SK-N-SH (cell line): ENCODE measurements at places on chromosomes 4 and X. TPM values are rescaled to one million over a fixed set of nuclear protein-coding genes. Genes with fewer than 3 reads are reported as not detected.

DNA sequence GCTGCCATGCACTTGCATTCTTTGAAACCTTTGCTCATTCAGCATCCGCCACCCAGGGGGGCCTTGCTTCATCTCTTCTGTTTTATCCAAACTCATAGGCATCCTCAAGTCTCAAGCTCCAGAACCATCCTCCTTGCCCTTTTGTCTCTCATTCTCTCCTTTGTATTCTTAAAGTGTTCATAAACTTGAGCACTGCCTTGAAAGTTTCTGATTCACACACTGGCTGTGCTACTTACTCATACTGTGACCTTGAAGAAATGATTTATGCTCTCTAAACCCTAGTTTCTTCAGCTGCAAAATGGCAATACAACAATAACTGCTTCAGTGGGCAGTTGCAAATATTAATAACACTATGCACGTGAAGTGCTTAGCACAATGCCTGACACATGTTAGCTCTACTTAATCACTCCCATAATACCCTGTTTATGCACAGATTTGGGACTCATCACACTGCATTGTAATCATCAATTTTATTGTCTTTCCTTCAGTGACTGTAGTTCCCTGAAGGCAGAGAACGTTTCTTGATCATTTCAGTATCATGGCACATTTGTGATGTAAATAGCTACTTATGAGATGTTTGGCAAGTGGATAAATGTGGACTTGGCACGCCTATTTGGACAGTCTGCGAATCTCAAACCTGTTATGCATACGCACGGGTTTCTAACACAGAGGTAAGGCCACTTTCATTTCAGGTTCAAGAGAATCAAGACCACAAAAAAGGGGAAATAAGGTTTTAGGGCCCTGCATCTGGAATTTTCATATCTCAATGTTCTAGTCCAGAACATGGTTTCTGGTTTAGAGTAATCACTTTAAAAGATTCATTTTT is 291.0 kb downstream of the LDB2 start:
- no peak for DNase-seq

- no peak for DNase-seq
Observed at GRCh38 chr4:5662555-5662954, 45.8 kb downstream of the EVC2 start.

- no peak for DNase-seq
Observed at GRCh38 chr4:102268355-102268754, 76.9 kb downstream of the SLC39A8 start.

GRCh38 chrX:53288189-53288588 is 6.8 kb upstream of the IQSEC2 start:
- DNase-seq = peak; percentile 81

GRCh38 chr4:37487668-37488067 is 198.5 kb downstream of the RELL1 start:
- DNase-seq = no peak

- no peak for DNase-seq
Observed at GRCh38 chr4:22435652-22436051, 80.2 kb downstream of the ADGRA3 start.

- no peak for DNase-seq
Observed at GRCh38 chr4:10590896-10591295, 93.7 kb downstream of the CLNK start.

DNA sequence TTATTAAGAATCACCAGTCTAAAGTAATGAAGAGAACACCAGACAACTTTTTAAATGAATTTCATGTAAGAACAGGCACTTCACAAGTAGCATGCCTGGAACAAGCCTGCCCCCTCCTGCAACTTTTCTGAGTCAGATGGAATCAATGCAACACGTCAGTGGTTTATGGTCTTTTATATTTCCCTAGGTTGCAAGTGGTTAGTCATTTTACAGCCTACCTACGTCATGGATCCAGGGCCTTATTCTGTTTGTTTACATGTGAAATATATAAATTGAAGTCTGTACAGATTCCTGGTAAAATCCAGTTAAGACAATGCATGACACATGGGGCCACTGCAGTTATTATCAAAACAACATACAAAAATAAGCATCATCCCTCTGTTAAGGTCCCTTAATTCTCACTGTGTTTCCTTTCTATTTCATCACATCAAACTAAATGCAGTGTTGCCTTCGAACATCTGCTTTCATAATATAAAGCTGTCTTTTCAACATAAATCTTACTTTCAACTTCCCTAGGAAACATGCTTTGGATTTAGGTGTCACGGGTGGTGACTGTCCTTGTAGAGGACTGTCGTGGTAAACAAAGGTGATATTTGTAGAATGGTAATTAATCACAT is 309.3 kb downstream of the FRMPD4 start:
- DNase-seq = no peak

The USP17L25 gene
- polyA plus RNA-seq = not detected in 2 replicates

The LRCH2 gene
- 1.7 and 2.3 TPM in 2 replicates for polyA plus RNA-seq

The ZNF141 gene
- 1.6 and 2.4 TPM in 2 replicates for polyA plus RNA-seq
